ENCODE measurements at places on chromosomes 6 and 20.

DNA sequence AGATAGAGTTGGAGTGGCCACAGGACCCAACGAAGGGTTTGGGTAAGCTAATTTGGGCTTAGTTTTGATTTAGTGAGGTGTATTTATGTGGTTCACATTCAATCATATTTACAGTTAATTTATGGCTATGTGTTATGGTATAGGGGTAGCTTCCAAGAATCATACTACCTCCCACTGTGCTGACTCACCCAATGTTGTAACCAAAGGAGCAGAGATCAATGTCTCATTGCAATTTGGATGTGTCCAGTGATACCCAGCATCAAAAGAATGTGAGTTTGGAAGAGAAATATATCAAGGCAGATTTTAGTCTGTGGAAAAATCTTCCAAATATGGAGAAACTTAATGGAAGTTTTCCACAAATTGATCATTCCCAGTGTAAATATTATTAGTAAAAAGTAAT is 25.3 kb upstream of the SMIM8 start:
- DNase-seq: no peak

DNA sequence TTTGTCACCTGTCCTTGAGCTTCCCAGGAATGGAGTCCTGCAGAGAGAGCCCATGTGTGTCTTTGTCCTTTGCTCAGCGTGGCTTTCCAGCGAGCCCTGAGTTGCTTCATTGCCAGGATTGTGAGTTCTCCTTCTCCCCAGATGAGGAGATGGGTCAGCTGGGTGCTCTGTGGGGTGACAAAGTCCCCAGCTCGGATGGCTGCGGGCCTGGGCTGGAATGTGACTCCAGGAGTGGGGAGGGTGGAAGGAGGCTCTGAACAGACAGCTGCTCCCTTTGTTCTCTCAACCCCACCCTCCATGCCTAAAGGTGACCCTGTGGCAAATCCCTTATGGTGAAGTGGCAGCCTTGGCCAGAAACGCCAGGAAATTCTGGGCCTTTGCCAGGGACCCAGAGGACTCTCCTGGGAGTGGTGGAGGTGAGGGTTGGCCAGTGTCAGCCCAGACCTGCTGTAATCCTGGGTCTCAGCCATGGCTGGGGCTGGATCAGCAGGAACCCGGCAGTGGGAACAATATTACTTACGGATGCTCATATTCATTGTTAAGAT is 44.4 kb upstream of the CST5 start:
- DNase-seq: no peak

DNA sequence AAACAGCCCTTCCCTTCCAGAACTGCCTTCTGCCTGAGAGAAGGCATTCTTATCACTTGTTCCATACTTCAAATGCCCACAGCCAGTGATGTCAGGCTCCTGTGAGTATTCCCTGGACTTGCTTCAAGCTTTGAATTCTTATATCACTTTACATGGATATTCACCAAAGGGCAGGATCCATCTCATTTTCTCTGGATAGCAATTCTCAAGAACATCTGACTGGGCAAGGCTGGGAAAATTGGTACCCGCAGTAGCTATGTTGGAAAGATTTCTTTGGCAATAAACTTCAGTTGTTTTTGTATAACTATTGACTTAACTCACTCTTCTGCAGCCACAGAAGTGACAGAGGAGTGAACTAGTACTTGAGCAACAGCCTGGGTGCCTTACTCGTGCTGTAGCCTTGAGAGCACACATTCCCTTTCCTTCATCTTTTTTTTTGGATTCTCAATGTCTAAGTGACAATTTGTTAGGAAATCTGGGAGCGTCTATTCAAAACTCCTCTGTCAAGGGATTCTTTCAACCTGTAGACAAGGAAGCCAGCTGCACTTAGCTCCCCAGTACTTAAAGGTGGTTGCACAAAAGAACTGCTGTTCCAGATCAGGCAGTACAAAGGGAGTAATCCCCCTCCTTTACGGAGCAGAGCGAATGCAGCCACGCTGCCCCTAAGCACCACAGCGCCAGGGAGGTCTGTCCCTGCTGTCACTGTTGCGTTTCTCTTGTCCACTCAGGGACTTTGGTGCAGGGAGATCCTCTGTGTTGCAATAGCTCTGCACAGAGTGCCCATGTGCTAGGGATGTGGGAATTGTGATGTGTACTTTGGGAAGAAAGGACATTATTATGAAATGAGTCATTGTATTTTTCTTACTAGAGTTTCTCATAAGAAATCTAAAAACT is 69.6 kb downstream of the JAG1 start:
- no peak for DNase-seq

- no peak for DNase-seq
These were observed 40.4 kb downstream of the MAPK14 start for GRCh38 chr6:36068012-36068392.

- DNase-seq: no peak
These were observed 58.3 kb upstream of the MAP3K4 start for GRCh38 chr6:160933256-160933655.

GRCh38 chr6:108263371-108263770 is 2.5 kb upstream of the SNX3 start:
- no peak for DNase-seq

GRCh38 chr20:24542721-24543120 is 73.3 kb downstream of the SYNDIG1 start:
- no peak for DNase-seq

- DNase-seq: no peak
These were observed 36.2 kb upstream of the RGS17 start for GRCh38 chr6:153167061-153167891.

- no peak for DNase-seq
These were observed 40.1 kb upstream of the DYNLRB1 start for GRCh38 chr20:34475979-34476736.

DNA sequence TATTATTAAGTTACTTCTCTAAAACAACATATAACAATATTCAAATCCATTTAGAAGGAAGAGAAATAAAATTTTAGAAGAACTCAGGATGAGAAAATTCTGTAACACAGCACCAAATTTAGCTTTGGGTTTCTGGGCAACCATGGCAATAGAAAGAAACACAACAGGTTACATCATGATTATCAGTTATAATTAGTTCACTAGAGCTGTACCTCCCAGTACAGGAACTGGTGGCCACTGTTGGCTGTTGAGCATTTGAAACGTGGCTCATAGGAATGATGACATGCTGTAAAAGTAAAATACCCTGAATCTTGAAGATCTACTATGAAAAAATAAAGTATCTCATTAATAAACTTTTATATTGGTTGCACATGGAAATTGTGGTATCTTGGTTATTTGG is 23.7 kb upstream of the MAP3K4 start:
- no peak for DNase-seq

DNA sequence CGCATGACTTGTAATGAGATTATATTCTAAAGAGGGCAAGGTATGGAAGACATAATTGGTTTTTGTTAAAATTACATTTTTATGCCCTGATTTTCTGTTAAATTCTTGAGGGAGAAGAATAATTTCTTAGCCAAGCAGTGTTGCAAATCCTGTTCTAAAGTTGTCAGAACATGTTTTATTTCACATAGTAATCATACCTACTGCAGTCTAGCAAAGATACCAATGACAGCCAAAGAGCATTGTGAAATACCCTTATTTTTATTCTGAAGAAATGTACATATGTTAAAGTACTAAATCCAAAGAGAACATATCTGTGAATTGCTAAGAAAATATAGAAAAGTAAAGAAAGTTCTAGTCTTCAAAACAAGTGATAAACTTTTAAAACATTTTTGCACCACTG is 39.6 kb upstream of the SMIM8 start:
- DNase-seq: no peak

DNA sequence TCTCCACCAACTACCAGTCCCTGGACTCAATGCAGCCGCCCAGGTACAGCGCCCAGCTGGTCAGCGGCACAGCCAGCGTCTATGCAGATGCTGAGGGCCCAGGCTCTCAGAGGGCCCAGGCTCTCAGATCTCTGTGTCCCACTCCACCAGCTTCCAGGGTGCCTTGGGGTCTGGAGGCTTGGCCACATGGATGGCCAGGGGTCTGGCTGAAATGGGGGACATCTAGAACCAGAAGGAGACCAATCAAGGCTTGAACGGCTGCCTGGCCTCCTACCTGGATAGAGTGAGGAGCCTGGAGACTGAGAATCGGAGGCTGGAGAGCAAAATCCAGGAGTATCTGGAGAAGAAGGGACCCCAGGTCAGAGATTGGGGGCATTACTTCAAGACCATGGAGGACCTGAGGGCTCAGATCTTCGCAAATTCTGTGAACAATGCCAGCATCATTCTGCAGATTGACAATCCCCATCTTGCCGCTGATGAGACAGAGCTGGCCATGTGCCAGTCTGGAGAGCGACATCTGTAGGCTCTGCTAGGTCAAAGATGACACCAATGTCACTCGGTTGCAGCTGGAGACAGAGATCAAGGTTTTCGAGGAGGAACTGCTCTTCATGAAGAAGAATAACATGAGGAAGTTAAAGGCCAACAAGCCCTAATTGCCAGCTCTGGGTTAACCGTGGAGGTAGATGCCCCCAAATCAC is 44.1 kb upstream of the GRM4 start:
- DNase-seq: peak; percentile 24

GRCh38 chr20:5535125-5535756 is 215.0 kb upstream of the SHLD1 start:
- no peak for DNase-seq

GRCh38 chr6:34858681-34859080 is 29.2 kb downstream of the TAF11 start:
- DNase-seq: no peak

- DNase-seq: no peak
These were observed 90.5 kb downstream of the BTBD9 start for GRCh38 chr6:38549180-38549579.

DNA sequence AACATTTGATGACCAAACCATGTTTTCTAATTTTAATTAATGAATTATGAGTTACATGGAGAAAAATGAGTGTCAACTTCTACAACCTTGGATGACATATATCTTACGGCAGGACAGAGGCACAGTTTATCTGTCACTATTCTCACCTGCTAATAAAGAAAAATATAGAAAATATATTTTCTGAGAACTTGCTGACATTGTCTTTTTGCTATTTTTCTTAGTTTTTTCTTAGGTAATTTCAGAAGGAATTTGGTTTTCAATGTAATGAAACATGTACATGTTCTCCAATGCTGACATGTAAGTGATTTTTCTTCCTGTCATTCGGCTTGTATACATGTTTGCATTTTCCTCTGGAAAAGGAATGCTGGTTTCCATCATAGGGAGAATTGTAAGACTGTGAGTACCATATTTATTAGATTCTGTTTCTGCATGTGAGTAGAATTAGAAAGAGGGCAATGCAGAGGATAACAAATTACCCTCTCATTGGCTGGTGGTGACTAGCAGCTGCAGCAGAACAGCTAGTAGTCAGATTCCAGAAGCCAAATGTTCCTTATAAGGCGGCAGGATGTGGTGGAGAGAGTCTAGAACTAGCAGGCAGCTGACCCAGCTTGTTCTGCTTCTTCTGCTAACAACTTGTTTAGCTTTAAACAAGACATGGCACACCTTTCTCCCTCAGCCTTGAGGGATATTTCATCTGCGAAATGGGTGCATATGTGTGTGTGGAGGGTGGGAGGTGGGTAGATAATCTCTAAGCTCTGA is 132.8 kb upstream of the SPACA1 start:
- no peak for DNase-seq
